Transverse colon (tissue), 4 donors: ENCODE measurements at places on chromosomes 4 and X. TPM values are rescaled to one million over a fixed set of nuclear protein-coding genes. Genes with fewer than 3 reads are reported as not detected.

GRCh38 chr4:144757969-144758368, 112.0 kb downstream of the HHIP start:
- DNase-seq, result no peak

GRCh38 chr4:76210452-76210851, 3.2 kb downstream of the SCARB2 start:
- DNase-seq, result no peak

DNA sequence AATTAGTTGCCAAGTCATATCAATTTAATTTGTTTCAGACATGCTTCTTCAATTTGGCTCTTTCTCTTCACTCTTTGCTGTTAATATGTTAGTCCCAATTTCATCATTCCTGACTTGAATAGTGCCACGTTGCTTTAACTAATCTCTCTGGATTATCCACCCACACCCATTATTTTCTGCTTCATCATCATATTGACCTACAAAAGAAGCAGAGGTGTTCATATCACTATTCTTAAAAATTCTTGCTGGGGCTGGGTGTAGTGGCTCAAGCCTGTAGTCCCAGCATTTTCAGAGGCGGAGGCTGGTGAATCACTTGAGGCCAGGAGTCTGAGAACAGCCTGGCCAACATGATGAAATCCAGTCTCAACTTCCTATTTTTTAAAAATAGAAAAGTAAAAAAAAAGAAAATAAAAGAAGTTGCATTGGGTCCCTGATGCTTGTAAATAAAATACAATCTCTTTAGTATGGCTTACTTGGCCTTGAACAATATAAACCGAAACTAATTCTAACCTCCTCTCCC, 65.7 kb upstream of the KCNIP4 start:
- DNase-seq, result no peak

GRCh38 chr4:140297221-140297570, 76.2 kb upstream of the SCOC start:
- no peak for DNase-seq

Gene C1QTNF7
- total RNA-seq, result 3.7 TPM
